Esophagus squamous epithelium (tissue), 5 donors: ENCODE measurements at places on chromosomes 6 and 20.

DNA sequence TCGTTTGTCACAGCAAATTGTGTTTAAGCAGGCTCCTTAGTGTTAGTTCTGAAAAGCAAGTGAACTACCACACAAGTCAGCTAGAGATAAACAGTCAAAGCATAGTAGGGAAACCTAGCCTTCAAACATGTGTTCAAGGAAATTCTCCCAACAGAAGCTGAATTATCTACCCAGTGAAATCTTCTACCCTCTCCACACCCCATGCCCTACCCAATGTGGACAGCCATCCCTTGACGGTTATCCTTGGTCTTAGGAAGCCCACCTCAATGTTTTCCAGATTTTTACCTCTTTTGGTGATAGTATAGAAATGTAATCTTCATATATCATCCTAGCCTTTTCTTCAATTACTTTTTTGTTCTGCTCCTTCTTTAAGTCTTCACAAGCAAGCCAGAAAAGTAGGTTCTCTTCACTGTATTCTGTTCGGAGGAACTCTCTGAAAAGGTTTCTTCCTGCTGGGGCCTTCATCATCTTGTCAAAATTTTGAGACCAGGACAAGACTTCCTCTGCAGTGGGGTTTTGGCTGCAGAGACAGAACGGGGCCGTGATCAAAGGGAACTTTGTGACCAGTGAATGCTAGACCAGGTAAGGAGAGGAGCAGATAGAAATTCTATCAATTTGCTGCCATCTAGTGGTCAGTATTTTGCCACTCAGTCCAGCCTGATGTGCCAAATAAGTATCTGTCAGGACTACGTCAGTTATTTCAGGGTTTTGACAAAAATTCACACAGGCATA, 21.6 kb upstream of the MTRF1L start:
- no peak for DNase-seq

- DNase-seq, result no peak
These were observed 360.7 kb upstream of the FLRT3 start for GRCh38 chr20:14698125-14698524.

DNA sequence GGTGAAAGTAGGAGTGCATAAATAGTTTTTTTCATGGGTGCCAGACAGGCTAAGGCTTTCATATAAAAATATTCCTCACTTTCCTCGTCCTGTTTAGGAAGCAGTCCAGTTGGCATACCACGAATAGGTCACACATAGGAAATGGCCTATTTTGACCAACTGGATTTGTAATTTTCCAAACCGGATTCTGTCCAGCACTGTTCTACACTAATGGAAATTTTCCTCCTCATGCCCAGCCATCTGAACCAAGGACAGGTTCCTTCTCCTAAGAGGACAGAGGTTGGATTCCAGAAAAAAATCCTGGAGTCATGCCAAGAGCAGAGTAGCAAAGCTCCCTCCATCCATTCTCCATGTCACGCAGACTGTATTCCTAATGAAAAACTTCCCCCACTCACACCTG, 43.1 kb downstream of the PANK2 start:
- no peak for DNase-seq

GRCh38 chr6:107185391-107185970, 70.2 kb upstream of the BEND3 start:
- DNase-seq, result no peak

DNA sequence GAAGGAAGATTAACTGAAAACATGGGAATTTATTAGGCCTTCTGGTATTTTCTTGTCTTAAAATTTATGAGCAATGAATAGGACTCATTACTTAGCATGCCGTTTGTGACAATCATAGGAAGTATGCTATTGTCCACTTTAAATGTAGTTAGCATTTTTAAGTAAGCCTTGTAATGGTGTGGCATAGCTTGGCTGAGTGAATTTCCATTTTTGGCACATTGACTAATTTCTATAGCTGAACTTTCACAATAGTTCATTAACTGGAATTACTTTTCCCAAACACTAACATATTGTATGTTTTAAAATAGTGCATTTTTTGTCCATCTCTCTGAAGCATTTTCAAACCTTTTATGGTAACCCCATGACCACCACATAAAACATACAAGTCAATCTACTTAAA, 15.7 kb downstream of the RSPO3 start:
- no peak for DNase-seq

- DNase-seq, result no peak
These were observed 170.7 kb downstream of the SLC16A10 start for GRCh38 chr6:111258010-111258409.

DNA sequence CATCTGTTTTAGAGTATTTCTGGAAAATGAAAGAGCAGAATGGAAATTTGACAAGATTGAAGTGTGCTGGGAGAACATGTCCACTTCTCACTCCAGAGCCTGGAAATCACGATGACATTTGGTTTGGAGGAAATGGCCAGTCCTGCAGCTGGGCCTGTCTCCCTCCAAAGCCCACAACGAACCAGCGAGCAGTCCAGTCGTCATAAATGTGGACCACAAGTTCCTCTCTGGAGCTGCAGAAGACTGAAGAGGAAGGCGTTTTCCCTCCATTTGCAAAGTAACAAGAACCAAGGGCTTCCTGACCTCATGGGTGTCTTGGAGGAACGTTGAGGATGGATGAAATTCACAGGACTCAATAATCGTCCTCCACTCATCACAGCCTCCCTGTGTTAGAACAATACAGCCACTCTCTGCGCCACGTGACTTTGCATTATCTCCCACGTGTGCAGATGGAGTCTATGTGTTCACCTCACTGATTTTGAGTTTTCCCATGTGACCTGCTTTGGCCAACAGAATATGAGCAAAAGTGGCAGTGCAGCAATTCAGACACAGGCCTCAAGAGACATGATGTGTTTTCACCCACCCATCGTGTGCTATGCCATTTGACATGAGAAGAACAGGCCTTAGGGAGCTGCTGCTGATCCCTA, 9.1 kb upstream of the SPATS1 start:
- DNase-seq, result no peak

GRCh38 chr6:45678285-45678607, 300.5 kb upstream of the SUPT3H start:
- no peak for DNase-seq

DNA sequence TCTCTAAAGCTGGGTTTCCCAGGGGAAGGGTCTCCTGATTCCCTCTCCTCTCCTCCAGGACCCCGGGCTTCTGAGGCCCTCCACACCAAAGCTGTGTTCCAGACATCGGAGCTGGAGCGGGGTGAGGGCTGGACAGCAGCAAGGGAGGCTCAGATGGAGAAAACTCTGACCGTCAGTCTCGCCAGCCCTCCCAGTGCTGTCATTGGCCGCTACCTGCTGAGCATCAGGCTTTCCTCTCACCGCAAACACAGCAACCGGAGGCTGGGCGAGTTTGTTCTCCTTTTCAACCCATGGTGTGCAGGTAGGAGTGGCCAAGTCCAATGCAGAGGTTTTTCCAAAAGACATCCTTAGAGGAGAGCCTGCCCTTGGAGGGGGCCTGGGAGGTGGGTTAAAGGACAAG, 14.4 kb downstream of the TGM6 start:
- no peak for DNase-seq

- no peak for DNase-seq
These were observed 64.5 kb downstream of the ATP9A start for GRCh38 chr20:51703400-51704287.

DNA sequence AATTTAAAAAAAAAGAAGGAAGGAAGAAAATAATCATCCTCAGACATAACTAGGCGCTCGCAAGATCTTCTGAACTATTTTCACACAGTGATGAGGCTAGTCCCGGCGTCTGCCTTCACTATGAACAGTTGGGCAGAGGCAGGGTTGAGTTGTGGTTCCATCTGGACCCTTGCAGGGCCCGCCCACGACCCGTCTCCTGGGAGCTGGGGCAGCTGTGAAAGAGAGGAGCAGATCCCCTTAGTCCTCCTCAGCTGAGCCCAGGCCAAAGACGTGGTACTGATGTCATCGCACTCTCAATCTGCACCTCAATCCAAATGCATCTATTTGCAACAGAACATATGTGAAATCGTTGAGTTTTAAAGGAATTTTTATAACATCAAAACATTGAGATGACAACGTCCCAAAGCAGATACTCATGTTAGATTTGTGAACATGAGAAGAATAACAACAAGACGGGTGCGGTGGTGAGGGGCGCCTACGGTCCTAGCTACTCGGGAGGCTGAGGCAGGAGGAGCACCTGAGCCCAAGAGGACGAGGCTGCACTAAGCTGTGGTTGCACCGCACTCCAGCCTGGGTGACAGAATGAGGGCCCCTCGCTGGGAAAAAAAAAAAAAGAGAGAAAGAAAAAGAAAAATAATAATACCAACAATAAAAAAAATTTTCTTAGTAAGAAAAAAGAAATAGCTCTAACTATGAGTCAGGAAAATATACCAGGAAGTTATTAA, 15.3 kb downstream of the TCFL5 start:
- no peak for DNase-seq

GRCh38 chr6:167130712-167131684, 8.1 kb downstream of the CCR6 start:
- DNase-seq, result no peak

DNA sequence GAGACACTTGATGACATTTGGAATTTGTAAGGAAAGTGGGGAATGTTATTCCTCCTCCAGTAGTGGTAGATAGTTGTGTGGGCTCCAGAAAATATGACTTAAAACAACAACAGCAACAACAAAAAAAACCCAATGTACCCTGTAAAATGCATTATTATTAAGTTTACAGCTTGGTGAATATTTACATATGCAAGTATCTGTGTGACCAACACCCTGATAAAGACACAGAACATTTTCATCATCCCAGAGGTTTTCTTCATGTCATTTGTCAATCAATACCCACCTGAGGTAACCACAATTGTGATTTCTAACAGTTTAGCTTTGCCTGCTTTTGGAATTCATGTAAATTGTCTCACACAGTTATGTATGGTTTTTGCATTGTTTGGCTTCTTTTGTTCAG, 152.1 kb upstream of the GRIK2 start:
- DNase-seq, result no peak

GRCh38 chr6:71310261-71310660, 21.6 kb downstream of the OGFRL1 start:
- DNase-seq, result no peak

DNA sequence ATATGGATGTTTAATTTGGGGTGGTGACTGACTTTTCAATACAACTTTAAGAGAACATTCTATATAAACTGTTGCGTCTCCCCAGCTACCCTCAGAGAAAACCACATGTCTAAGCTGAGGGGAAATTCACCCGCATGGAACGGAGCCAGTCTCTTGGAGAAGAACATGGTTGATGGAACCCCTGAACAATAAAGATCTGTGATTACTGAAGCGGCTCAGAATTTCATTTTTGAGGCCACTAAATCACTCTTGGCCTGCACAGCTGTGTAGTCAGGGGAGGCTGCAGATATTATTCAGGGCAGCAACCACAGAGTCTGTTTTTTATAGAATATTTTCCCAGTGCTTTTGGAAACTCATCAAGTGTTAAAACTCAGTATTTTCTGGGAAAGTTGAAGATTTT, 73.8 kb downstream of the EYA4 start:
- DNase-seq, result no peak

DNA sequence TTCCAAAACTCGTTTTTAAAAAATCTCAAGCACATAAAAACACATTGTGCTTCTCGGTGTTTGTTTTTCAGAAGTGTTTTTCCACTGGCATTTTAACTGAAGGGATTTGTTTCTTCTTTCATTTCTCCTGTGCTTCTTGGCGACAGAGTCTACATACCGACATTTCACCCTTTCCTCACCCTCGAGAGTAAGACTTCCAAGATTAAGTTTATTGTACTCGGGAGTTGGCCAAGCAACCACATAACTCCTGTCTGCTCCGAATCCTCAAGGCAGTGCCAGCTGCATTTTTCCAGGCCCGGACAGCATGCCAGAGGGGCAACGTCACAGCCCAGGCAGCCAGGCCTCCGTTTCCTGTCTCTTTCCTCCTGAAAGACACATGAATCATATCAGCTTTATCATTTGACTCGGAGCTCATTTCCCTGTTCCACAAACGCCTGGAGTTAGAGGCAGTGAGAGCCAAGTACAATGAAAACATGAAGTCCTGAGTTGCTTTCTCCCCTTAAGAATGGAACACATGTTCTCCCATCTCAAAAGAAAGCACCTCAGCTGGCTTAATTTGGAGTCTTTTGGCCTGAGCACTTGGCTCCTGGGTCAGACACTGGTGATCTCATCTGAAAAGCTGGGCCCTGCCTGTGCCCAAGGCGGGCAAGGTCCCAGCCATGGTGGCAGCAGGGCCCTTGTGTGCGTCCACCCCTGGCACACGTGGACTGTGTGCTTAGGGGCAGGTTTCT, 23.2 kb upstream of the FAM50B start:
- DNase-seq, result no peak

DNA sequence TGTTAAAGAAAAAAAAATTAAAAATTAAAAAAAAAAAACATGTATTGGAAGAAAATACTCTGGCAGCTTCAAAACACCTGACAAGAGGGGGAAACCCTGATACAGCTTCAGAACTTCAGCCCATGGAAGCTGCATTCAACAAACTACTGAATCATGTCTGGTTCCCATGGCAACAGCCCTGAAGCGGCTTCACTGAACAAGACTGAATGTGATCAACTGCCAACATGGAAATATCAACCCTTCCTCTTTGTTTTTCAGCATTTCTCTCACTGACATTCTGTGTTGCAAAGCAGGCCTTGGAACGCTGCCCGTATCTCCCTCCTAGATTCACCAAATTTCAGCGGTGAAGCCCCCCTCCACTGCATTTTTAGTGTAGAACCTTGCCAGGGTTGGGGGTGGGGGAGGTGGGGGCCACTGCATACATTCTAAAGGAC, 91.3 kb upstream of the SHLD1 start:
- no peak for DNase-seq

- DNase-seq, result no peak
These were observed 158.9 kb downstream of the LY86 start for GRCh38 chr6:6747371-6747770.

GRCh38 chr20:37902504-37903313, at the start of gene VSTM2L:
TSS of gene VSTM2L (plus strand) at chr20:37903127. CDS start at chr20:37903351, 224 bp downstream.
- no peak for DNase-seq

GRCh38 chr6:76451926-76452709, 379.7 kb upstream of the IMPG1 start:
- no peak for DNase-seq

- no peak for DNase-seq
These were observed 50.0 kb downstream of the SLC23A2 start for GRCh38 chr20:4951299-4951698.

DNA sequence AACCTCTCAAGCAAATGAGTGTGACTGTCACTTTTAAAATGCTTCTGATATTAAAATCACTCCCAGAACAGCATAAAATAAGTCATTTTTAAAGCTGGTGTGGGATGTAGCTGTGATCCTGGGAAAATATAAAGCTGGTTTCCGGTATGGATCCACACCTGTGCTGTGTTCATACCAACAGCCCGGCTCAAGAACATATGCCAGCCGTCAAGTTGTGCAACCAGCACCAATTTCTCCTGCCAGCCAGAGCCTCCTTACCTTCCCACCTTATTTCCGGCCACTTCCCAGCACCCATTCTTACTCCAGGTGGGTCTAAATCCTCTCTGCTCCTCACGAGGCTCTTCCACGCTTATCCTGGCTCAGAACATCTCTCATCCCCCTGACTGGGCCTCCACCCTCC, 50.9 kb upstream of the RPS6KA2 start:
- DNase-seq, result no peak
